Activated T-helper 1 cell treated with anti-CD3 and anti-CD28 coated beads, Interleukin-12 subunit alpha, Interleukin-12 subunit beta, Interleukin-2, Interleukin-4 antibody, amounts not matched to agents 30 ng/mL and 10 ng/mL and 1 ng/mL, durations not matched to agents 14 hours and 24 hours and 36 hours (primary cell): ENCODE measurements at places on chromosomes 12 and 14. TPM values are rescaled to one million over a fixed set of nuclear protein-coding genes. Genes with fewer than 3 reads are reported as not detected.
A peak's percentile ranks its signal among the peaks of the same experiment; 100 is the strongest.

GRCh38 chr12:109678719-109679118 is 34.9 kb upstream of the FAM222A start:
- no peak for DNase-seq

GRCh38 chr14:94543449-94544124 is 17.7 kb upstream of the SERPINA4 start:
- no peak for DNase-seq

GRCh38 chr12:120225852-120226640 is 25.1 kb upstream of the RPLP0 start:
- peak; percentile 17 for DNase-seq

DNA sequence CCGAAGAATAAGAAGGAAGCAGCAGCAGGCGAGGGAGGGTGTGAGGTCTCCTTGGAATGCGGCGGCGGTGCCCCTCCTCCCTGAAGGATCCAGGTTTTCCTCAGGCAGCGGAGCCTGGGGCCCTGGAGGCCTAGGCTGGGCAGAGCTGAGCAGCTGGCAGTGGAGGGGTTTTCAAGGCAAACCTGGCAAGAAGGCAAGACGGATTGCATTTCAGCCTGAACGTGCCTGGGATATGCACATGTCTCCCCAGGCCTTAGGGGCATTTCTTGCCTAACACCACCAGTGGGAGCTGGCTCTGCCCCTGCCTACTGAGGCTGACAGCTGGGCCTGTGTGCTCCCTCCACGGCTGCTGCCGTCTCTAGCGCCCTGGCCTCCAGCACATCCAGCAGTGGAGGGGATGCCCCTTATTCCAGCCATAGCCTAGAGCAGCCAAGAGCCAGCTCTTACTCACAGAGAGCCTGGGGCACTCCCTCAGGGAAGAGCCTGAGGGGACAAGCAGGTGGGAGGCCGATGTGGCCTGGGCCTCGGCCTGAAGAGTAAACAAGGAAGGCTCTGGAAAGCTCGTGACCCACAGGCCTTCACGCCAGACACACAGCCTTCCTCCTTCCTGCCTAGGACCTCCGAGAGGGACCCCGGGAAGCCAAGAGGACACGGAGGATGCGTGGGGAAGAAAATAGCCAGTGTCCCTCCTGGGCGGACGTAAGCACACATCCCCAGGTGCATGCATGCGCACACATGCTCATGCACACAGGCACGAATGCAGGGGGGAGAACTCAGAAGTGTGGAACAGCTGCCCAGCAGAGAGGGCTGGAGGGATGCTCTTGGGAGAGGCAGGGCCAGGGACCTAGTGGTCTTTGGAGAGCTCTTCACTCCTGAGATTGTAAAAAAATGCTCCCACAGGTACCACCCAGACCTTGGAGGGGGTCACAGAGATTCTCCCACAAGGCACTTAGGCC is 23.0 kb upstream of the EIF2B2 start:
- no peak for DNase-seq

DNA sequence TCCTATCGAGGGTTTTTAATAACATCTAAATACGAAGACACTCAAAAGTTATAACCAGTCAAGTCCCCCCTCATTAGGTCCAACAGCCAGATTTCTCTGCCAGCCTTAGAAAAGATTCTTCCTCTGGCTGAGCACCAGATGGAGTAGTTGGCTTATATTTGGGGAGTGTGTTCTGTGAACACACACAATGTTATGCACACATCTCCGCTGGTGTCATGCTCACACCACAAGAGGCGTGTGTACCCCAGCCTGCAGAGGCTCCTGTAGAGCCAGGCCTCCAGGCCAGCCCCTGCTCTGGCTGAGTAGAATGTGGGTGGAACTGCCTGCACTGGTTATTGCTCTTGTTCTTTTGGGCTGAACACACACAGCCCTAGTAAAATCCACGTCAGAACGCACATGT is 64.0 kb downstream of the PIWIL1 start:
- no peak for DNase-seq

- DNase-seq: no peak
These were observed 1417.1 kb downstream of the AACS start for GRCh38 chr12:126482238-126482889.

DNA sequence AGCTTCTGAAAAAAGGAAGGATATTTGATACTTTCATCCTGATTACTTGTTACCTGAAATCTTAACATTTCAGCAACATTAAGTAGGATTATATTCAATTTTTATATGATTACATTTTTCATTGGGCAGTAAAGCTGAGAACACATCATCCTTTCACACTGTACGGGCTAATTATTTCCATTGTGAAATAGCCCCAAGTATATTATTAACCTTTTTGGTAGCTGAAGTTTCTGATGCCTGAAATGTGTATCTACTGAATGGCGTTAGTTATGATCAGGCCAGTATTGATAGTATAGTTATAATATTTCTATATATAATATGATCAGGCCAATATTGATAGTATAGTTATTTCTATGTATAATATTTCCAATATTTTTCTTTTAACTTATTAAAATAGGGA is 10.1 kb downstream of the SPATS2 start:
- no peak for DNase-seq

MGAT4C gene
- under 0.01 TPM in 1 of 2 replicates, not detected in the other for total RNA-seq

XPOT gene
- 145 and 146 TPM in 2 replicates for total RNA-seq

ERP29 gene
- total RNA-seq: 60.9 and 62.5 TPM in 2 replicates

ABHD4 gene
- 13.2 and 13.6 TPM in 2 replicates for total RNA-seq

VRTN gene
- not detected in 2 replicates for total RNA-seq

SDR9C7 gene
- total RNA-seq: not detected in 2 replicates

PLEKHD1 gene
- total RNA-seq: 0.07 TPM in 1 of 2 replicates, not detected in the other
